ENCODE measurements at places on chromosomes 4 and X.

GRCh38 chr4:141238186-141238585 lies 17.5 kb downstream of the ZNF330 start:
- no peak for DNase-seq

GRCh38 chr4:52431869-52432268 lies 227.2 kb downstream of the USP46 start:
- DNase-seq, result no peak

DNA sequence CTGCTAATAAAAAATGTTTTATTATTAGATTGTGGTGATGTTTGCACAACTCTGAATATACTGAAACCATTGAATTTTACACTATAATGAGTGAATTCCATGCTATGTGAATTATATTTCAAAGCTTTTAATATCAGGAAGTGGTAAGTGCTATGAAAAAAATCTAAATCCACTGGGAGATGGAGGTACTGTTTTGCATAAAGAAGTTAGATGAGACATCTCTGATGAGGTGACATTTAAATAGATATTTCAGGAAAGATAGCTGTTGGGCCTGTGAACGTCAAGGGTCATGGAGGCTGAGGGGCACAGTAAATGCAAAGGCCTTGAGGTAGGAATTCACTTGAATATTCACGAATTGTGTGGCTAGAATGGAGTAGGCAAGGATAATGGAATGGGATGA lies 12.3 kb downstream of the DCUN1D4 start:
- DNase-seq, result no peak

- no peak for DNase-seq
These were observed 292.5 kb upstream of the SFRP2 start for GRCh38 chr4:154081391-154081790.

DNA sequence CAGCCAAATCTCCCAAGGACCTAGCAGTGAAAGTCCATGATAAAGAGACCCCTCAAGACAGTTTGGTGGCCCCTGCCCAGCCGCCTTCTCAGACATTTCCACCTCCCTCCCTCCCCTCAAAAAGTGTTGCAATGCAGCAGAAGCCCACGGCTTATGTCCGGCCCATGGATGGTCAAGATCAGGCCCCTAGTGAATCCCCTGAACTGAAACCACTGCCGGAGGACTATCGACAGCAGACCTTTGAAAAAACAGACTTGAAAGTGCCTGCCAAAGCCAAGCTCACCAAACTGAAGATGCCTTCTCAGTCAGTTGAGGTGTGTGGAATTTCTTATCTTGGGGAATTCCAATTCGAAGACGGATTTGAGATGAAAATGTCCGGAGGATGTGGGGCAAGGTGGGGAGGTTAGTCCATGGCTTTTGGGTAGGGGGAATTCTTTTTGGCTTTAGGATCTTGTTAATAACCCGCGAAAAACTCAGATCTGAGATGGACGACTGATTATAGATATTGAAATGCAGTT lies 112.5 kb downstream of the AFF1 start:
- DNase-seq, result no peak

Measured in globus pallidus (tissue), 1 donor.